HT1080 (cell line): ENCODE measurements at places on chromosomes 1 and 21. TPM values are rescaled to one million over a fixed set of nuclear protein-coding genes. Genes with fewer than 3 reads are reported as not detected.

GRCh38 chr1:239555350-239555749 is 169.0 kb downstream of the CHRM3 start:
- no peak for DNase-seq

GRCh38 chr1:215833941-215834729 is 267.0 kb downstream of the KCTD3 start:
- peak; percentile 25 for DNase-seq

GRCh38 chr1:185681034-185681633 is 53.1 kb upstream of the HMCN1 start:
- peak; percentile 43 for DNase-seq

Gene TAF5L
- 32.9 and 40.5 TPM in 2 replicates for total RNA-seq

Gene SH2D5
- 26.9 and 29.1 TPM in 2 replicates for total RNA-seq

GRCh38 chr1:197469620-197470210 is 201.7 kb downstream of the CRB1 start:
- DNase-seq = no peak

DNA sequence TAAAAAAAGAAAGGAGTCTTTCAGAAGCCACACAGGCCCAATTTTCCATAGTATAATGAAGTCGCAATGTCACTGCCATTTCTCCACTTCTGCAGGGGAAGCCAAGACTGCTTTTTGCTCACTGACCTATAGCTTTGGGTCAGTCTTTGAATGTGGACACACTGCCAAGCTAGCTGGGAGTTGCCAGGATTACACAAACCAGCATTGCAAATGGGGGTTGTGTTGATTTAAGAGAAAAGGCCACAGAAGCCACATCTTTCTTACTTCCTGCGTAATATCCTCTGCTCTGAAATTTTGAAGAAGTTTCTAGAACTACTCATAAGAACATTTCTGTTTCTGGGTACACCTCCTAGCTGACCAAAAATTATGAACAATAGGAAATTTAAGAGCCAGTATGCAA is 45.8 kb upstream of the SAMSN1 start:
- DNase-seq = no peak

GRCh38 chr1:63731117-63732043 is 42.4 kb upstream of the ROR1 start:
- DNase-seq = peak; percentile 96

GRCh38 chr1:179036844-179037465 is 11.3 kb downstream of the FAM20B start:
- peak; percentile 71 for DNase-seq

Gene RAB3B
- total RNA-seq = 20.5 and 23.3 TPM in 2 replicates

DNA sequence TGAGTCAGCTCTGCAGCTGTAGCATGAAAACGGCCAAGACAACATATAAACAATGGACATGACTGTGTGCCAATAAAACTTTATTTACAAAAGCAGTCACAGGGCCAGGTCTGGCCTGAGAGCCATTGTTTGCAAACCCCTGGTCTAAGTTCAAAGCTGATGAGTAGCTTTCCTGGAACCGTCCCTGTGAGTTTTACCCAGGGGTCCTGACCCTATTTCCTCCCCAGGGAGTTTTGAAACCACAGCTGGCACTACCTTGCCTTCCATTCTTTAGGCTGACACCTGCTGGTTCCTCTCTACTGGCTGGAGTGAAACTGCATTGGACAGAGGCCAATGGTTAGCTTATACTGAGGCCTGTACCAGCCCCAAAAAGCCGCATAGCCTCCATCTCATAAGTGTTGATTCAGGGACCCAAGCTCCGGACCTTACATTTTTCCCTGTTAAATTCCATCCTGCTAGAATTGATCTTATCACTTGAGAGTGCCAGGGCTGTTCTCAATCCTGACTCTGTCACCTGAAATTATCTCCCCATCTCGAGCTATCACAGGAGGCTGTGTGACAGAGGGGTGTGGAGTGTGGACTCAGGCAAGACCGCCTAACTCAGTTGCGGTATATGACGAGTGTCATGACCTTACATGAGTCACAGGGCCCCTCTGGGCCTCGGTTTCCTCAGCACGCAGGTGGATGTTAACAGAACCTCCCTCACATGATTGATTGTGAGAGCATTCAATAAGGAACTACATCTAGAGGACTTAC is 343.6 kb downstream of the NPHP4 start:
- DNase-seq = peak; percentile 55

GRCh38 chr1:29625084-29625420 is 388.7 kb downstream of the PTPRU start:
- no peak for DNase-seq

DNA sequence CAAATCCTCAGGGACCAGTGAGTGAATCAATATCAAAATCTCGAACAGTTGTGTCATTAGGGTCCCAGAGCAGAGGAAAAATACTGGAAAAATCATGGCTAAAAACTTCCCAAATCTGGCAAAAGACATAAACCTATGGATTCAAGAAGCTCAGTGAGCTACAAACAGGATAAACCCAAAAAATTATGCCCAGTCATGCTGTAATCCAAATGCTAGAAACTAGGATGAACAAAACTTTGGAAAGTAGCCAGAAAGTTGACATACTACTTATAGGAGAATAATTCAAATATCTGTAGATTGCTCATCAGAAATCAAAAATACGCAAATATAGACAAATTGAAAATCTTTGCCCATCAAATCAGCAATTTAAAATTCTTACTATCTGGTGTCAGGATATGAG is 34.6 kb upstream of the ATP1A1 start:
- no peak for DNase-seq

Gene SLC16A1
- 113 and 130 TPM in 2 replicates for total RNA-seq

GRCh38 chr1:61132176-61132638 is 49.8 kb downstream of the NFIA start:
- DNase-seq = no peak

Gene SLAMF6
- not detected in 2 replicates for total RNA-seq

- no peak for DNase-seq
These were observed 3.3 kb downstream of the MX1 start for GRCh38 chr21:41429305-41429704.

GRCh38 chr1:116699605-116700004 is 32.1 kb upstream of the IGSF3 start:
- DNase-seq = no peak

Gene GUCA2A
- 0.69 TPM in 1 of 2 replicates, not detected in the other for total RNA-seq

DNA sequence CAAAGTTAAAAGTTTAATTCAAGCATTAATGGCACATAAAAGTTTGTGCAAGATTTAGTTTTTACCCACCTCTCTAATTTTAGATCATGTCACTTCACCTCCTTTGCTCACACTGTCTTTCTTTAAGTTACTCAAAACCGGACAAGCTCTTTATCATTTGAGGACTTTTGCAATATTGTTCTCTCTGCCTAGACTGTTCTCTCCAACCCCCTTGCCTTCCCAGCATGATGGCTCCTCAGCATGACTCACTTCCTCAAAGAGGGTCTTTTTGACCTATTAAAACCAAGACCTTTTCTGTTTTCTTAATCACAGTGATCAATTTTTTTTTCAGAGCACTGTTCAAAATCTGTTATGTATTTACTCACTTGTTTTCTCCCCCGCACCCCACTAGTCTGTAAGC is 61.3 kb downstream of the XKR8 start:
- DNase-seq = peak; percentile 17

Gene INPP5B
- 18.1 and 21.8 TPM in 2 replicates for total RNA-seq

DNA sequence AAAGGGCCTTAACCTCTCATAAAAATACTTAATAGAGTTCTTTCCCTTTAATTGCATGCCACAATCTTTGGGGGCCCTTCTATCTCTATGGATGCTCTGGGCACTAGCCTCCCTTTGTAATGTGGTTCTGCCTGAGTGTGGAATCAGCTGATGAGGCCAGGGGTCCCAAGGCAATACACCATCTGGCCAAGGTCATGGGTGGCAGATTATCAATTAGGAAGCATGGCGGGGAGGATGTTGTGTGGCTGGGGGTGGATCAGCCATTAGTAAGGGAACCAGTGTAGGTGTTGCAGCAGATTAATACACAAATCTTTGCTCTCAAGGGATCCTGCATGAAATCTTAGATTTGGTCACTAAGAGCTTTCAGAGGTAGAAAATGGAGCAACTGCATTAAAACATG is 35.3 kb downstream of the NHLH2 start:
- no peak for DNase-seq

- no peak for DNase-seq
These were observed 59.9 kb downstream of the TNN start for GRCh38 chr1:175127565-175127964.

- DNase-seq = no peak
These were observed 66.3 kb downstream of the SIM2 start for GRCh38 chr21:36765229-36765628.

DNA sequence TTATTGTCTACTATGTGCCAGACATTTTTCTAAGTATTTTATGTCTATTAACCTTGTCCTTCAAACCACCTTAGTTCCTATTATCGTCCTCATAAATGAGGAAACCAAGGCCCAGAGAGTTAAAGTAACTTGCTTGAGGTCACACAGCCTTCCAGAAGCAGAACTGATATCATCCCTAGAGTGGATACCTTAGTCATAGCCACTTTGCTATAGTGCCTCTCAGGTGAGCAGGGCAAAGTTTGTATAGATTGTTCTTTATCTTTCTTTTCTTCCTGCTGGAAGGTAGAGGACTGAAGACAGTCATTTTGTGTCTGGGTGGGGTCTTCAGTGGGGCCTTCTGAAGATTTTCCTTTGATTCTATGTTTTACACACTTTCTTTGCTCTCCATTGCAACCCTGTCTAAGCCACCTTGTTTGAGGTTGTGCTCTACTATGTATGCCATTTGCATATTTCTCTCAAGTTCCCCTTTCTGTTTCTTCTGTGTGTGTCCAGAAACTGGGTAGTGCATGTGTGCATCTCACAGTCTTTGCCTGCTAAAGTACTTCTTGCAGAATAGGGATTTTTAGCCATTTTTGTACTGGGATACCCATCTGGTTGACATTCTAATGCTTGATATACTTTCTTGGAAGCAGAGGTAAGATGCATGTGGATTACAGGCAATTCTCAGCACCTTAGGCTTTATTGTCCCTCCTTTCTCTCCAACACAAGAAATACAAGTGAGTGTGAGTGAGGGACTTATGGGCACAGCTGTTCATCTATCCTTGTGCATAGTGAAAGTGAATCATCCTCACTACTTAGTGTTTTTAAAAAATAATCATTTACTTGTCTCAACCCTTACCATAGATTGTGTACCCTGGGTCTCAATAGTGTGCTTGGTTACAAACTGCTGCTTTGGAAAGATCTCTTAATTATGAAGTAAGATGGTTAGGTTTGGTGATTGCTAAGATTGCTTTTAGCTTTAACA is 207.6 kb upstream of the HMCN1 start:
- no peak for DNase-seq

DNA sequence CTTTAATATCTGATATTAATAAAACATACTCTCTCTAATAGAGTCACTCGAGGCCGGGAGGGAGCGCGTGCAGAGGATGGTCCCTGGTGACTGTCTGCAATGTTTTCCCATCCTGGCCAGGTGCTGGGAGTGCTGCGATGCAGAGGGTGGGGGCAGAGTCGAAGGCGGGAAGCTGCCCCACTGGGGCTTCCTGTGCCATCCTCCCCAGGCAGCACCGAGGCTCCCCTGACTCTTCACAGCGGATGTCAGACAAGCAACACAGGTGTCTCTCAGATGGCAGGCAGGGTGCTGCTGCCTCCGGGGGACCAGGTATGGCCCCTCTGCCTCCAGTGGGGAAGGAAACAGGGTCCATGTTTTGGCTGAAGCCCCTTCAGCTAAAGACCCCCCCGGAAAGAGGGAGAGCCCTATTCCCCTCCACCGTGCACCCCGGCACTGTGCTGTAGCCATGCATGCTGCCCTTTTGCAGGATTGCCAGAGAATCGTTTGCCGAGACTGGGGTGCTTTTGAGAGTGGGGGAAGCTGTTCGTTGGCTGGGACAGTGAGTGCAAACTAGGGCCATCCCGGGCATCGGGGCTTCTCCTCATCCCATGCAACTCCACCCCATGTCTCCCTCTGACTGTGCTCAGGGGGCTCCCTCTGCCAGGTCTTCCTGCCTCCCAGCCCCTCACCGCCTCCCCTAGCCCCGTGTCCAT is 32.1 kb upstream of the TTC34 start:
- no peak for DNase-seq

- no peak for DNase-seq
These were observed 1144.6 kb upstream of the TMPRSS15 start for GRCh38 chr21:19547951-19548840.

DNA sequence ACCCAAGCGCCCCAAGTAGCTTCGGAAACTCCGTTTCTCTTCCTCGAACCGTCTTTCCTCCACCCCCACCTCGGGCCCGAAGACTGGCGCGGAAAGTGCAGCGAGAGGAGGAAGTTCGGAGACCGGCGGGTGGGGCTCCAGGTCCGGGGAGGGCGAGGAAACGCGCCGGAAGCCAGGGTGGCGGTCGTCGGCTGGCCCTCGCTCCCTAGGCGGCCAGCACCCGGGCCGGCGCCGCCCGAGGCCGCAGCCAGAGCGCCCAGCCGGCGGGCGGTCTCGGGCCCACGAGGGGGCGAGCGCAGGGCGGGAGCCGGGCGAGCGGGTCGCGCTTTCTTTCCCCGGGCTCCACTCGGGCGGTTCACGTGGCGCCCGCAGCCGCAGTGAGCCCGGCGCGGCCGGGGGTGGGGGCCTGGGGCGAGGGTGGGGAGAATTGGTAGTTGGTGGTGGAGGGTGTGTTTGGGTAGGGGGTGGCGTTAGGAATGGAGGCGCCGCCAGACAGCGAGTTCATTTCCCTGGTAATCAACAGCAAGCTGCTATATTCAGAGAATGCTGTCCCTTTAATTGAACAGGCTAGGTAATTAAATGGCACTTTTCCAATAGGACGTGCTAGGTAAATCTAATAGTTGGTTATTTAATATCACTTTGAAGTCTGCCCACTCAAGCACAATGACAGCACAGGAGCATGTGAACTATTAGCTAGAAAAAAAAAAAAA is 6.7 kb downstream of the LMO4 start:
- peak; percentile 55 for DNase-seq

DNA sequence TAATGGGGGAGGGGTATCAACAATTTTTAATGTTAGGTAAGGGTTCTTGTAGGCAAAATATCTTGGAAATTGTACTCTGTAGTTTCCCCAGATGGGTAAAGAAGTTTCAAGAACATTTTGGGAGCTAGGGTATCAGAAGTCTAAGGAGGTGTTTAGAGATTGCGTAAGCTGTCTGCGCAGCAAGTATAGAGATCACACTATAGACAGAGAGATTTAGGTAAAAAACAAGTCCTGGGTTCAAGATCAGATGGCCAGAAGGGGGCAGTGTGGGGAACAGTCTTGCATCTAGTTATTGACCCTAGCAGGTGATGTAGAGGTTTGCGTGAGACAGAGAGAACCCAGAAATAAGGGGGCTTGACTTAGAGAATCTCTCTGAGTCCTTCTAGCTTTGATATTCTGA is 80.8 kb downstream of the S1PR1 start:
- DNase-seq = no peak

DNA sequence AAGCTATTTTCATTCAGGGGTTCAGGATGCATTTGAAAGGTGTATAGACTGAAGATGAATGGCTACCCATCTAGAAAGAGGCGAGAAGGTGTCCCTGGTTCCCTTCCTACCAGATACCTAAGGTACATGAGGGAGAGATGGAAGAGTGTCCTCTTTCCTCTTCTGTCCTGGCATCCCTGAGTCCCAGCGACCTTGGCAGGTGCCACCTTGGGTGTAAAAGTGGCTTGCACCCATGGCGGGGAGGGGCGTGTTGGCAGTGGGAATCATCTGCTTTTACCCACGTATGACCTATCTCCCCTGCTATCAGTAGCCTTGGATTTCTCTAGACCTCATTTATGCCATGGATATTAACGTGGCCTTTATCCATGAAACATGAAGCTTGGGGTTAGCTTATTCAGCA is 1126.1 kb downstream of the KCNT2 start:
- no peak for DNase-seq

- no peak for DNase-seq
These were observed 76.0 kb downstream of the MAN1C1 start for GRCh38 chr1:25692560-25692959.
